Neuronal stem cell (in vitro differentiated cells): ENCODE measurements at places on chromosomes 12 and 14.

DNA sequence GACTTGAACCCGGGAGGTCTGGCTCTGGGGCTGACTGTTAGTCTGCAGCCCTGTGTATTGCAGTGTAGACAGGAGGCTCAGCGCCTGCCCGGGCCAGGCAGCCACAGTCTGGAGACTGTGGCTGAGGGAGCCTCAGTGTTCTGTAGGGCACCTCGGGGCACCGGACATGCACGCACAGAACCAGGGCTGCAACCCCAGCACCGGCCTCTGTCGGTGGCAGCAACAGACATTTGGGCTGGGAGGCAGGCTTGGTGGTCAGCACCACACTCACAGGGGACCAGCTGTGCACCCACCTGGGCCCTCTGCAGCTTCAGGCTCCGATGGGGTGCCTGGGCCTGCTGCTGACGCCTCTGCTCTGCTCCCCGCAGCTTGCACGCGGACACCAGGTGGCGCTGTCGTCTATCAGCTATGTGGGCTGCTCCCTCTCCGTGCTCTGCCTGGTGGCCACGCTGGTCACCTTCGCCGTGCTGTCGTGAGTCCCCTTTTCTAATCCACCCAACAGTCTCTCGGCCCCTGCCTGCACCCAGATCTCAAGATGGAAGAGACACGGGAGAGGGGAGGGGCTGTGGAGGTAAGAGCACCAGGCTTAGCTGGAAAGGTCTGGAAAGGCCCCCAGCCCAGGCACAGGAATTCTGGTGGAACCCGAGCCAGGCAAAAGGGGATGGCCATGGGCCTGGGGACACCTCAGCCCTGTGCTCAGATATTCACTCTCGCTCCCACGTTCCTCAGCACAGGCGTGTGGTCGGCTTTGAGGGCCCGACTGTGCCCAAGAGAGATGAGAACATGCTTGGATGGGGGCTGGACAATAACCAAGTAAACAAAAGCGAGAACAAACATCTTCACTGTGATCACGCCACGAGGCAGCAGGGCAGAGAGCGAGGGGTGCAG is 151.0 kb downstream of the ADGRD1 start:
- DNase-seq = peak; percentile 83

GRCh38 chr14:91751719-91752118 is 19.8 kb upstream of the CATSPERB start:
- no peak for DNase-seq

- no peak for DNase-seq
Observed at GRCh38 chr12:130863298-130863697, 8.6 kb upstream of the RAN start.

DNA sequence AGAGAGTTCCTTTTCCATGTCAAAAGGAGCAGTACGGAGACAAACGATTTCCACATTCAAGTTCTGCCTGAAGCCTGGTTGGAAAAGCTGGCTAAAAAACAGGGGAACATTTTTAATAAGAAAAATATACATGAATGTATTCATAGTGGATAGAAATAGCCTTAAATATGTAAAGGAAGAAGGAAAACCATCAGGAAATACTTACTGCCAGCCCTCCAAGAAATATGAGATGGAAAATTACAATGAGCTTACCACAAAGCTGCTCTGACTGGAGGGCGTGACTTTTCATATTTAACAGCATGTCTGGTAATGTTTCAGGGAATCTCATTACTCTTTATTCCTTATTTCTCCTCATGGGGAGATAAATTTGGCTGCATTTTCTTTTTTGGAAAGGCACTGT is 75.9 kb upstream of the ZDHHC17 start:
- no peak for DNase-seq

GRCh38 chr12:45303945-45304344 is 88.0 kb downstream of the ANO6 start:
- DNase-seq = no peak

DNA sequence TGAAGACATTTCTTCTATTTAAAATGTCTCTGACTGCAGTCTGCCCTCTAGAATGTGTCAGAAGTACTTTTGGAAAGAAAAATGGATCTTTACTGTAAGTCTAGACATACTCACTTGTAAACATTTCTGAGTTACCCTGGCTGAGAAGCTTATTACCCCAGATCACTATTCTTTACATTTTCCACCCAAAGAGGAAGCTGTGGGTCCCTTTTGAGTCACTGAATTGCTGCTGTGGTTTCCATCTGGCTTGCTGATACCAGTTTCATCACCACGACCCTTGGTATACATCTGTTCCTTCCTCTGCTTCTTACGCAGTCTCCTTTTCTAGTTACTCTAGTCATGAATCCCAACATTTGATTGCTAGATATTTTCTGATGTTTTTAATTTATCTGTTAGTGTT is 20.2 kb upstream of the CLEC4D start:
- DNase-seq = no peak

DNA sequence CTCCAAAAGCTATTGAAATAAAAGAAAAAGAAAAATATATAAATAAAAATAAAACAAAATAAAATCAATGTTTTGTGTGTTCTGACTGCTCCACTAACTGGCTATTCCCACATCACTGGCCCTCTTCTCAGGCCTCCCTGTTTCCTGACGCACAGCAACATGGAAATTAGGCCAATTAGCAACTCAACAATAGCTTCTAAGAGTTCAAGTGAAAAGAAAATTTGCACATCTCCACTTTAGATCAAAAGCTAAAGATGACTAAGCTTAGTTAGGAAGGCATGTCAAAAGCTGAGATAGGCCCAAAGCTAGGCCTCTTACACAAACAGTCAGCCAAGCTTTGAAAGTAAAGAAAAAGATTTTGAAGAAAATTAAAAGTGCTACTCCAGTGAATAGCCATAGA is 200.8 kb downstream of the DUSP6 start:
- DNase-seq = no peak

GRCh38 chr12:31737763-31738162 is 8.9 kb upstream of the AMN1 start:
- no peak for DNase-seq

DNA sequence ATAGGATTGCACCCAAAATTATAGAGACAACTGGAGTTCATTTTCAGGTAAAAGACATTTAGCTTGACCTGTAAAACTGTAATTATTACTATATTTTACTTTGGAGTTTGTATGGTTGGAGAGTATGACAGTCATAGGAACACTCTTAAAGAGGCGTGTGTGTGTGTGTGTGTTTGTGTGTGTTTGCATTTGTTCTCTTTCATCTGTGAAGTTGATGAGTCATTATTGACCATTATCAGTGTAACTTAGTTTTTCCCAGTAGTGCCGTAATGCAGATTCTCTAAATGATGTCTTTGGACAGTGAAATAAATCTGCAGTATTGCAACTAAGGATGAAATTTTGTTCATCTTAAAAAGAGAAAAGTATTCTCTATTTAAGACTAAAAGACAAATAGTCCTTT is 13.0 kb downstream of the WASHC4 start:
- DNase-seq = no peak

GRCh38 chr12:132477017-132477702 is 12.8 kb upstream of the FBRSL1 start:
- no peak for DNase-seq

- no peak for DNase-seq
Observed at GRCh38 chr14:74480046-74480445, 13.1 kb downstream of the NPC2 start.

- no peak for DNase-seq
Observed at GRCh38 chr14:64937821-64938193, 4.7 kb downstream of the GPX2 start.

DNA sequence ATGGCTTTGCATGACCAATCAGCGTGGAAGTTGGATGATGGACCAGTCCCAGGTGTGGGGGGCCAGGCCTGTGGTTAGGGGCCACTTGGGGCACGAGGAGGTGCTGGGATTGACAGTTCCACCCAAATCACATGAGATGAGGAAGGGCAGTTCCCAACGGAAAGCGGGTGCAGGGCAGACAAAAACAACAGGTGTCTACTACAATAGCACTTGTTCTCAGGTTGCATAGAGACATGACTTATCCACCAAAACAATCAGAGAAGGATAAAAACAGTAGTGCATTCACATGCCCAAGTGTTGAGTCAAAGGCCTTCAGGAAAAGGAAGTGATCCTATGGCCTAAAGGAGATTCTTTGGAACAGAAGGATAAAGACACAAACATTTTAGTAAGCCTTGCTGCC is 14.6 kb upstream of the EIF2B2 start:
- no peak for DNase-seq

- DNase-seq = no peak
Observed at GRCh38 chr12:89501793-89502192, 22.8 kb downstream of the GALNT4 start.

GRCh38 chr14:51336734-51337133 is 96.7 kb downstream of the TMX1 start:
- DNase-seq = no peak

DNA sequence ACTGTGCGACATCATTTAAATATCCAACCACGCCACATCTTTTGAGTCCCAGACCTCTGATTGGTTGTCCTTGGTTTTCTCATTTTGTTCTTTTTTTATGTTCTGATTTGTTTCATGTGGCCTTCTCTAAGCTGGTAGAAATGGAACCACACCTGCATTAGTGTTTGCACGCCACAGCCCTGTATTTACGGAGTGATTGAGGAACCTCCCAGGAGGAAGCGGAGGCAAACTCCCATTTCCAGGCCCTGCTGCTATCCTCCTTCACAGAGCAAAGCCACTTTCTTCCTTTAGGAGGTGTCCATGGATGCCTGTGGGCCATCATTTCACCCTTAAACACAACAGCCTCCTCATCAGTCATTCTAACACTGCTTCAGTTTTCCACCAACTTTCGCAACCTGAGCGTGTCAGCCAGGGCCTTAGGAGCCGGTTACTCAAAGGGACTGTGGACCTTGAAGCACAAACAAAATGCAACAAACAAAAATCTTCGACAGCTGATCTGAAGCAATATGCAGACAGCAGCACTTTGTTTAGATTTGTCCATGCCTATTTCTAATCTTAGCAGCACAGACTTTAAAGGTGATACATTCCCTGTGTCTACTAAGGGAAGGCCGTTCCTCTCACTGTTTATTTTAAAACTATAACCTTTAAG is 1258.1 kb upstream of the TMEM132C start:
- no peak for DNase-seq

GRCh38 chr14:102778338-102779083 is 1.3 kb downstream of the TRAF3 start:
- DNase-seq = no peak

GRCh38 chr12:97912943-97913342 is 450.3 kb downstream of the RMST start:
- DNase-seq = no peak

DNA sequence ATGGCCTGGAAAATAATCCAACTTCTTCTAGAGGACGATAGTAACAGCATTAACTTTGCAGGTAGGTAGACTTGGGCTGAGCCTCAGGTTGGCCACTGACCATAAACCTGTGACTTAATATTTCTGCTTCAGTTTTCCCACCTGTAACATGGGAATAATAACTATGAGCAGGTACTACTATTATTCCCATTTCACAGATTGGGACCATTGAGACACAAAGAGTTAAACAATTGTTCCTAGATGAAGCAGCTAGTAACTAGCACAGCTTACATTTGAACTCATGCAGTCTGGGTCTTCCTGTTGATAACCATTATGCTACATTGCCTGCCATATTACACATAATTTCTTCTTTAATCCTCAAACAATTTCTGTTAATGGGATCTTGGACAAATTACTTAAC is 217.7 kb downstream of the NUAK1 start:
- DNase-seq = no peak

- no peak for DNase-seq
Observed at GRCh38 chr14:26531894-26532293, 65.9 kb downstream of the NOVA1 start.

DNA sequence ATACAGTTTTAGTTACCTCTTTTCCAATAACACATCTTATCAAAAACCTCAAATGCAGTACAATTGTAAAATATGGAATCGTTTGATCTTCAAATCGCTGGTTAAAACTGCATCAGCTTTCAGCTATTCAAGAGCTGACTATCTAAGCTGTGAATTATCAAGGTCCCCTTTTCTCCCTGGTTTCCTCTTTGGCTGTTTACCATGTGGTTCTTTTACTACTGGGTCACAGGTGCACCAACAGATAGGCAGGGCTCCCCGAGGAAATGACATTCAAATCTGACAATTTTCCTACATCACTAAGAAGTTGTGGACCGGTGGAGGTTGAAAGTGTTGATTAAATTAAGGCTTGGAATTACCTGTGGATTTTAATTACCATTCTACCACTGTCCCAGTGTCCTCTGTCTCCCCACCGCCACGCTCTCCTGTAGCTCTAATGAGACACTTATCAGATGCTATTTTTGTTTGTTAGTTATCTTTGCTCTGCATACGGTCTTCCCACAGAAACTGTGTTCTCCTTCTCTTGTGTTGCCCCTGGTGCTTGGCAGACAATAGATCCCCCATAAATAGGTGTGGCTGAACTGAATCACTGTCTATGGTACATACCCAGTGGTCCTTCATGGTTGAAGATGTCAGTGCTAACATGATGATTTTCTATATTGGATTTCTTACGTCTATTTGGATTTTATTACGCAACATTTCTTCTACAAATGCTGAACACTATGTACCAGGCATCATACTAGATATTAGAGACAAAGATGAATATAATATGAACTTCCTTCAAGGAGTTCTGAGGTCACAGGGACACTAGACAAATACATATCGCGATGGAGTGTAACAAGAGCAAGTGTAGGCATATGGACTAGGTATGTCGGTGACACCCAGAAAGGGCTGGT is 20.9 kb upstream of the PLXNC1 start:
- no peak for DNase-seq

- peak; percentile 61 for DNase-seq
Observed at GRCh38 chr12:22625762-22626294, 857 bp downstream of the ETNK1 start.

GRCh38 chr14:31084385-31084784 is 58.2 kb upstream of the STRN3 start:
- no peak for DNase-seq

GRCh38 chr14:20630340-20631022 is 11.0 kb downstream of the OR6S1 start:
- DNase-seq = no peak

DNA sequence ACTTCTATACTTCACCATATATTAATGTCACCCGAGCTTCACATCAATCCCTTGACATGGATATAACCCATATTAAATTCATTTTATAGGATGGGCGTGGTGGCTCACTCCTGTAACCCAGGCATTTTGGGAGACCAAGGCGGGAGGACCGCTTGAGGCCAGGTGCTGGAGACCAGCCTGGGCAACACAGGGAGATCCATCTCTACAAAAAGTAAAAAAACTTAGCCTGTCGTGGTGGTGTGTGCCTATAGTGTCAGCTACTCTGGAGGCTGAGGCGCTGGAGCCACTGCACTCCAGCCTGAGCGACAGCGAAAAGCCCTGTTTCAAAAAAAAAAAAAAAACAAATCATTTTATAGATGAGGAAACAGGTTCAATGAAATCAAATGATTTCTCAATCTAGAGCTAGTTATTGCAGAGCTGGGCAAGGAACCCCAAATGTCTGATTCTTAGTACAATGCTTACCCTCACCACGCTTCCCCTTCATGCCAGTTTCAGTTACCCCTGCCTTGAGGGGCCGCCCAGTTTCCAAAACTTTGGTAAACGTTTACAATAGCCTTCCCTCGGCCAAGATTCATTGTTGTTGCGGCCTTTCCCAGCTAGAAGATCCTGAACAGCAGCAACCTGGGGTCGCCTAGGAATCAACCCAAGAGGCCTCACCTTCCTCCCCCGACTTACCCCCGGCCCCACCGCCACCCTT is 751 bp downstream of the PSMB5 start:
- DNase-seq = no peak
